Karpas-422 (cell line): ENCODE measurements at places on chromosomes 6 and 20. TPM values are rescaled to one million over a fixed set of nuclear protein-coding genes. Genes with fewer than 3 reads are reported as not detected.

Gene DTNBP1
- total RNA-seq, result 13.8 and 15.1 TPM in 2 replicates

Gene ADAT2
- total RNA-seq, result 18.7 and 21.3 TPM in 2 replicates

GRCh38 chr20:62820208-62820961 is 3.5 kb downstream of the COL9A3 start:
- DNase-seq, result no peak
- H3K4me3 ChIP-seq, result no peak overlapping the region
- peaks cover 27% of the 10 kb centered on the region for H3K4me1 ChIP-seq
- no peaks in the 10 kb centered on the region for H3K27me3 ChIP-seq
- no peaks in the 10 kb centered on the region for H3K36me3 ChIP-seq
- H3K27ac ChIP-seq, result no peak overlapping the region

Gene OPN5
- total RNA-seq, result not detected in 2 replicates

Gene PTK6
- 0.51 TPM in 1 of 2 replicates, not detected in the other for total RNA-seq

DNA sequence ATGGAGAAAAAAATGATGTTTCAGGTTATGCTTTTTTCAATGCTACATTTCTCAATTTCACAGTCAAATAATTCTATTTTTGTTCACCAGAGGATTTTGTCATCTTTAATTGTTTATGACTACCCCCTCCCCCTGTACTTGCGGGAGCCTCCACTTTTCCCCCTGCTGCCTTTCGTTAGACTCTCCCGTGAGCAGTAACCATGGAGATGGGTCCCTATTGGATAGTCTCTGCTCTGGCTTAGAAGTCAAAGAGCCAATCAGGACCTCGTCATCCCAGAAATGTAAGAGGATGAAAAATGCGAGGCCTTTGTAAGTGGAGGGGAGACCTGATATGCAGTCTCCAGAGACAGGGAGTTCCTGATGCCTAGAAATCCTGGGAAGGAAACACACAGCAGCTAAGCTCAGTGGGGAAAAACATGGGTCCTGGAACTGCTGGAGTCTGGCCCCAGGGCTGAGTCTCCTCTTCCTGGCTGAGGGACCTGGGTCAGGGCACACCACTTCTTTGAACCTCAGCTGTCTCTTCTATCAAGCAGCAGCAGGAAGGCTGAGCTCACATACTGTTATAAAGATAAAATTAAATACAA is 298.7 kb downstream of the TSHZ2 start:
- no peak overlapping the region for H3K27ac ChIP-seq
- H3K36me3 ChIP-seq, result no peaks in the 10 kb centered on the region
- H3K27me3 ChIP-seq, result no peaks in the 10 kb centered on the region
- DNase-seq, result no peak

Gene SLC35D3
- total RNA-seq, result not detected in 2 replicates

Gene RAB44
- not detected in 2 replicates for total RNA-seq

DNA sequence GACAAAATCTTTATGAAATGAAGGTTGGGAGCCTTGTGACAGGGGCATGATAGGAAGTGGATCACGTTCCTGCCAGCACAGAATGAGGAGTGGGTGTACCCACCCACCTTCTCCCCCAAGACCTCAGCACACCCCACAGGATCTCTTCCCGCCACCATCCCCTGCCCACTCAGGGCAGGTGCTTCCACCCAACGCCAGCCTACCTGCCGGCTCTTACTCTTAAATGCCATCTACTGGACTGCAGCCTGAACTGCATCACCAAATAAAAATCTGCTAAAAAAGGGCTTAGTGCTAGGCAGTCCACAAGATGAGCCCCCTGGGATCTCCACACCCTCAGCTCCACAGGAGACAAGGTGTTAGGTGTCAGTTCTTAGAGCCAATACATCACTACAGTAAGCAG is 20.6 kb downstream of the DTNBP1 start:
- no peaks in the 10 kb centered on the region for H3K27me3 ChIP-seq
- H3K27ac ChIP-seq, result no peak overlapping the region
- peak; percentile 78 for DNase-seq
- peaks cover 6% of the 10 kb centered on the region for H3K4me1 ChIP-seq
- no peak overlapping the region for H3K4me3 ChIP-seq

DNA sequence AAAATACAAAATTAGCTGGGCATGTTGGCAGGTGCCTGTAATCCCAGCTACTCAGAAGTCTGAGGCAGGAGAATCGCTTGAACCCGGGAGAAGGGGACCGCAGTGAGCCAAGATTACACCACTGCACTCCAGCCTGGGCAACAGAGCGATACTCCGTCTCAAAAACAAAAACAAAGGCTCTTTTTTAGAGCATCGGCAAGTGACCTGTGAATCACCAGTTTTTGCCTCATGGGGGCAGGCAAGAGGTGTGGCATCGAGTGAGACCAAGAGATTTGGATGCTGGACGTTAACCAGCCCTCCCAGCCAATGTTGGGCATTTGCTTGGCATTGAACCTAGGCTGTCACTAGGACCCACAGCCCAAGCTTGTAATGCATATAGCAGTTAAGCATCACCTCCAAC is 14.6 kb upstream of the CDK5RAP1 start:
- no peak overlapping the region for H3K4me3 ChIP-seq
- H3K4me1 ChIP-seq, result peaks cover 14% of the 10 kb centered on the region
- peak; percentile 76 for DNase-seq
- H3K27ac ChIP-seq, result no peak overlapping the region

Gene ANKRD66
- not detected in 2 replicates for total RNA-seq

DNA sequence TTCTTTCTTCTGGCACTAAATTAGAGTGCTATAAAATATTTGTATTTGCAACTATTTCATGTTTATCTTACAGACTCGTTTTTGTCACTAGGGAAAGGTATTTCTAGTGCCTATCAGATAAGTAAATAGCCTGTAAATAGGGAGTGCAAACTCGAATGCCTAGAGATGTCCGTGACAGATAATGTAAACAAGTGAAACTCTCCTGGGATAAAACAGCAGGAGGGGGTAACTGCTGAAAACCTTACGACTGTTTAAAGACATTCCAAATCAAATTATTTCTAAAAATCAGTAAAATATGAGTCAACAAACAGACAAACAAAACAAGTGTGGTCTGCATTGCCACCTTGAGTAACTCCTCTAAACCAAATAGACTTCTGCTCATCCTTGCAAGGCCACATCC is 932.1 kb downstream of the EYS start:
- DNase-seq, result no peak
- no peak overlapping the region for H3K4me3 ChIP-seq
- no peaks in the 10 kb centered on the region for H3K36me3 ChIP-seq
- H3K27ac ChIP-seq, result no peak overlapping the region
- no peaks in the 10 kb centered on the region for H3K4me1 ChIP-seq
- H3K27me3 ChIP-seq, result no peaks in the 10 kb centered on the region

DNA sequence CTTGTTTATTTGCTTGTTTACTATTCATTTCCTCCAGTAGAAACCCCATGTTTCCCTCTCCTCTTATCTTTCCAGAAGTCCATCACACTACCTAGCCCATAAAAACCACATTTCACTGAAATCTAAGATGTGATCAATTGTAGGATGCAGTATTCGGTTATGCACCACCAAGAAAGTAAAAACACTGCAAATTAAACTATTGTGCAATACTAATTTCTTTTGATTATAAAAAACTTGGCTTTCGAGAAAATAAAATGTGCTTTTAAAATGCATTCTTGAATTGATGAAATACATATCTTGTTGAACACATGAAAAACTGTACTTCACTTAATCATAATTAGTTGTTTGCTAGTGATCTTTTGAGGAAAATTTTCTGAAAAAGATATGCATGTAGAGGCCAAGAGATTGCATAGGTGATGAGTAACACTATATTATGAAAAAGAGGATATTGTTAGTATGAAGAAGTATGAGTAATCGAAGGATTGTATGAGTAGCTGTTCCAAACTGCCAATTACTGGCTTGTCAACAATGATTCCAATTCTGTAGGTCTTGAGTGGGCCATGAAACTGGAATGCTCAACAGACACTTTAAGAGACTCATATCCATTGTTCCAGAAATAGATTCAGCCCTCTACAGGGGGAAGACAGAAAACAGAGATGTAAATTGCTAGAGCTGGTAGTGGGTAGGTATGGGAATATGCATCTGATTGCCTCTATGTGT is 79.7 kb downstream of the RNF217 start:
- H3K4me1 ChIP-seq, result no peaks in the 10 kb centered on the region
- DNase-seq, result no peak
- no peaks in the 10 kb centered on the region for H3K36me3 ChIP-seq
- H3K4me3 ChIP-seq, result no peak overlapping the region

- no peak overlapping the region for H3K4me3 ChIP-seq
- H3K27ac ChIP-seq, result no peak overlapping the region
- DNase-seq, result no peak
- H3K36me3 ChIP-seq, result peaks cover 28% of the 10 kb centered on the region; the same call in 1 of the 2 replicates
- H3K4me1 ChIP-seq, result peaks cover 8% of the 10 kb centered on the region
Observed at GRCh38 chr6:111586554-111586953, 19.1 kb downstream of the TRAF3IP2 start.

DNA sequence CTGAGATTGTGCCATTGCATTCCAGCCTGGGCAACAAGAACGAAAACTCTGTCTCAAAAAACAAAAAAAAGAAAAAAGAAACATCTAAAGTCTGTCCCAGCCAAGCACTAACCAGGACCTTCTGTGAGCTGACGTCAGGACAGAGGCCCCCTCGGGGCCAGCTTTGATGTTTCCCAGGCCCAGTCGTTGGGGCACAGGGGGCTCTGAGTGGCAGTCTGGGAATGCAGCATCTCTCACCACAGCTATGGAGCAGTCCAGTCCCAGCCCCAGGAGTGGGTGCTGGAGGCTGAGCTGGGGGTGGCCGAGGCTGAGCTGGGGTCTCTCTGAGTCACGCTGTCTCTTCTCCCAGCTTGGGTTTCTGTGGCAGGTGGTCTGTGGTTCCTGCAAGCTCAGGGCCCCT is 46.0 kb upstream of the SRF start:
- H3K27ac ChIP-seq, result no peak overlapping the region
- DNase-seq, result no peak
- no peak overlapping the region for H3K4me3 ChIP-seq
- H3K27me3 ChIP-seq, result no peaks in the 10 kb centered on the region
- no peaks in the 10 kb centered on the region for H3K36me3 ChIP-seq

Gene CCR6
- total RNA-seq, result not detected in 2 replicates

GRCh38 chr6:151196555-151196954 is 43.2 kb upstream of the AKAP12 start:
- DNase-seq, result no peak
- H3K4me1 ChIP-seq, result no peaks in the 10 kb centered on the region
- H3K4me3 ChIP-seq, result no peak overlapping the region
- H3K36me3 ChIP-seq, result no peaks in the 10 kb centered on the region

GRCh38 chr20:14609328-14610221 is 272.2 kb upstream of the FLRT3 start:
- no peaks in the 10 kb centered on the region for H3K4me1 ChIP-seq
- no peaks in the 10 kb centered on the region for H3K27me3 ChIP-seq
- H3K36me3 ChIP-seq, result no peaks in the 10 kb centered on the region
- DNase-seq, result no peak
- no peak overlapping the region for H3K4me3 ChIP-seq

Gene ETV7
- not detected in 2 replicates for total RNA-seq

DNA sequence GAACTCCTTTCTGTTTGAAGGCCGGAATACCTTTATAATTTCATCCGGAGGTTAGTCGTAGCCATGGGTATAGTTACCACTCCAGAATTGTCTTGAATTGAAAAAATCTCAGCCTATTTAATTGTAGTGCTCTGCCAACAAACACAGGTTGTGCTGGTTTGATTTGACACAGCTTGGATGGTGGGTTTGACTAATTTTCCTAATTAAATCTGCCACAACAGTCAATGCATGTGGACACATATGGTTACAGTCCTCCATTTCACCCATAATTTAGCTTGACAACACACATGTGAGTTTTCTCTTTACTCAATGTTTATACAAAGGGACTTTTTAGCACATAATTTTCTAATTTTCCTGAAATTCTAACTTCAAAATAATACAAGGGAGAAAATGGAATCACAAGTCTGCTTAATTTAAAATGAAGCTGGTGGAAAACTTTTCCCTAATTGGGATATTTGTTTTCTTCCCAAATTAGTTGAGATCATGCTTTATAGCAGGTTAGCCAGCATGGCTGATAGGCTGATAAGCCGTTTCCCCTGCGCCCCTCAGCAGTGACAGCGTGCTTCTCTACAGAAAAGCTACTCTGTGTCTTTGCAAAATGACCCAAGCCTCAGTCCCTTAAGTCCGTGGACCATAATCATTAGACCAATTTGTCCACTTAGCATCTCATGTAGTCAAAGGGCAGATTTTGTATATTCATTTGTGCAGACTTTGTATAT is 463.5 kb upstream of the FLRT3 start:
- no peaks in the 10 kb centered on the region for H3K4me1 ChIP-seq
- H3K27me3 ChIP-seq, result no peaks in the 10 kb centered on the region
- no peak overlapping the region for H3K4me3 ChIP-seq
- H3K27ac ChIP-seq, result no peak overlapping the region
- H3K36me3 ChIP-seq, result no peaks in the 10 kb centered on the region
- DNase-seq, result no peak

GRCh38 chr6:143955971-143956370 is 52.1 kb downstream of the PLAGL1 start:
- no peak for DNase-seq
- no peaks in the 10 kb centered on the region for H3K36me3 ChIP-seq
- H3K27me3 ChIP-seq, result no peaks in the 10 kb centered on the region
- no peak overlapping the region for H3K27ac ChIP-seq
- H3K4me1 ChIP-seq, result no peaks in the 10 kb centered on the region
- no peak overlapping the region for H3K4me3 ChIP-seq

DNA sequence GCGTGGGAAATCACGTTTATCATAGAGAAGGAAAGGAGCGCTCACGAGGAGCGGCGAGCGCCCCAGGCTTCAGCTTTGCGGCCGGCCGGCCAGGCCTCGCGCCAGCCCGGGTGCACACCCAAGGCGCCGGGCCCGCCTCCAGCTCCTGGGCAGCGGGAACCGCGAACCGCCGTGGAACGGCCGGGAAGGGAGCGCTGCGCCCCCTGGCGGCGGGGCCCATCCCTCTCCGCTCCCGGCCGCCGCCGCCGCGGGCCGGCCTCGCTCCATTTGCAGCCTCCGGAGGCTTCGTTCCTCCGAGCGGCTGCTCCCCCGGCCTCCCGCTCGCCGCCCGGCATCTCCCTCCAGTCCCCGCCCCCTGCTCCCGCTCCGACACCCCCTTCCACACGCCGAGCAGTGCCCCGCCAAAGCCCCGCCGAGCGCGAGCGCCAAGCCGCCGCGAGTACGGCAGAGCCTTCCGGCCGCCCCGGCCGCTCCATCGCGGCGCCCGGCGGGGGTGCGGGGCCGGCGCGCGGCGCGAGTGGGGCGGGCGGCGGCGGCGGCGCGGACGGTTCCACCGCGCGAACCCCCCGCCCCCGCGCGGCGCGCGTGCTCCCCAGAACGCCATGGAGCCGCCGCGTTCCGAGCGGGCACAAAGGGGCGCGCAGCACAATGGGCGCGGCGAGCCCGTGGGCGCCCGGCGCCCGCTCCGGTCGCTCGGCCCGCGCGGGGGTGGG is 946 bp downstream of the BEND3 start:
- H3K36me3 ChIP-seq, result no peaks in the 10 kb centered on the region
- H3K4me1 ChIP-seq, result peaks cover 58% of the 10 kb centered on the region
- no peaks in the 10 kb centered on the region for H3K27me3 ChIP-seq
- H3K4me3 ChIP-seq, result peak overlapping the region; percentile 77
- peak; percentile 91 for DNase-seq
- H3K27ac ChIP-seq, result peak overlapping the region; percentile 95

Gene OR2H2
- not detected in 2 replicates for total RNA-seq

GRCh38 chr6:45420083-45420908 is 42.6 kb upstream of the SUPT3H start:
- no peak overlapping the region for H3K4me3 ChIP-seq
- H3K36me3 ChIP-seq, result no peaks in the 10 kb centered on the region
- no peak overlapping the region for H3K27ac ChIP-seq
- no peaks in the 10 kb centered on the region for H3K27me3 ChIP-seq
- peaks cover 13% of the 10 kb centered on the region for H3K4me1 ChIP-seq

Gene HSF2
- total RNA-seq, result 30.5 and 52.1 TPM in 2 replicates

GRCh38 chr6:19268117-19268516 is 569.1 kb upstream of the ID4 start:
- no peak overlapping the region for H3K27ac ChIP-seq
- no peak overlapping the region for H3K4me3 ChIP-seq
- no peaks in the 10 kb centered on the region; the same call in 1 of the 2 replicates for H3K27me3 ChIP-seq
- no peaks in the 10 kb centered on the region for H3K36me3 ChIP-seq
